ENCODE measurements at places on chromosomes 4 and X.

GRCh38 chrX:4240541-4241194, 527.2 kb upstream of the PRKX start:
- DNase-seq: peak; percentile 3

DNA sequence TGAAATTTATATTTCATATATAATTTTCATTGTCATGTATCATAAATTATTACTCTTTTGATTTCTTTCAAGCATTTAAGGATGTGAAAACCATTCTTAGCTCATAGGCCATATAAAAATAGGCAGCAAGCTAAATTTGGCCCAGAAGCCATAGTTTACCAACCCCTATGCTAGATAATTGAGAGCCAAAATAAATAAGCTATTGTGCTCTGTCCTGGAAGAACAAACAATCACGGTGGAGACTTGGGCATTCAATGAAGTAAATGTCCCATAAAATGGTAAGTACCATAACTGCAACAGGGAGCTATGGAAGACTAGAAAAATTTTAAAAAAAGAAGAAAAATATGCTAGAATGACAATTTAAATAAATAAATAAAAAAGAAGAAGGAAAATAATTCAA, 60.9 kb upstream of the PACRGL start:
- no peak for DNase-seq

GRCh38 chr4:30495651-30496310, 224.4 kb upstream of the PCDH7 start:
- DNase-seq: no peak

GRCh38 chr4:186981161-186981560, 257.5 kb upstream of the FAT1 start:
- DNase-seq: no peak

DNA sequence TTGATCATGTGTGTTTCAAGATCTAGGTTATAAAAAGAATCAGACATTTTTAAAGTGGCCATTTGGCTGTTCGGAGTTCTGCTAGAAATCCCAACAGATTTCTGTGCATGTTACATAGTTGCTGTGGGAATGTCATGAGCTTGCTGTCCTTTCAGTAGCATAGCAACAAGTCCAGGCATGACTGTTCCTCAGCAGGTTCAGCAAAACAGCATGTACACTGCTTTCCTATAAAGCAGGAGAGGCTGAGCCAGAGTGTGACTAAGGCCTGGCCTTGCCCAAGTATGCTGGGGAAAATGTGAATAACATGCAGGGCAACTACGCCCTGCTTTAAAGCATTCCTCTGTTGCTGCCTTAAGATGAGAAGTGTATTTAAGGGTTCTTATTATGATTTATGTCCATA, 217.1 kb upstream of the SMIM31 start:
- DNase-seq: no peak

GRCh38 chr4:8315435-8316250, 46.1 kb downstream of the HTRA3 start:
- DNase-seq: peak; percentile 64

DNA sequence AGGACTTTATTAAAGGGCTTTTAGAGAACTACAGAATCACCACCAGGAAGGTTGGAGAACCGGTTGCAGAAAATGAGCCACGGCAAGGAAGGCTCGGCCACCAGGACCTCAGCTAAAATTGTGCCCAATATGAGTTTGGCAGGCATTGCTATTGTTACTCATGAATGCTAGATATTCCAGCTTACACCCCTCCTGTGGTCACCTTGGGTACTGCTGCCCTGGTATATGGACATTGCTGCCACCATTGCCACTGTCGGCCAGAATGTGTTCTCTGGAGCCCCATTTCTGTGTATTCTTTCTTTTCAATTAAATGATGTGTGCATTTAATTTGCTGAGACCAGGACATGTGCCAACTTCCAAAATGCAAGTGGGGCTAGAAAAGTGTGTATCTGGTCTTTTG, 626.7 kb upstream of the BOD1L1 start:
- peak; percentile 11 for DNase-seq

- peak; percentile 40 for DNase-seq
Observed at GRCh38 chrX:38804682-38805431, 3.6 kb downstream of the MID1IP1 start.

DNA sequence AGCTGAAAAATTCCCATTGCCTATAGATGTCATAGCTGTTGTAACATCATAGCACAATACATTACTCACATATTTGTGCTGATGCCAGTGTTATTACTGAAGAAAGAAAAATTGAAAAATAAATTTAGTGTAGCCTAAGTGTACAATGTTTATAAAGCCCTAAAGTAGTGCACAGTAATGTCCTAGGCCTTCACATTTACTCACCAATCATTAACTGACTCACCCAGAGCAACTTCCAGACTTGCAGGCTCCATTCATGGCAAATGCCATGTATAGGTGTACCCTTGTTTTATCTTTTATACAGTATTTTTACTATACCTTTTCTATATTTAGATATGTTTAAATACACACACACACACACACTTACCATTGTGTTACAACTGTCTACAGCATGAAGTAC, 265.4 kb upstream of the MAGEB18 start:
- no peak for DNase-seq

- no peak for DNase-seq
Observed at GRCh38 chrX:100417681-100418080, 7.6 kb upstream of the PCDH19 start.

- no peak for DNase-seq
Observed at GRCh38 chr4:109029987-109030386, 267.1 kb upstream of the ETNPPL start.

DNA sequence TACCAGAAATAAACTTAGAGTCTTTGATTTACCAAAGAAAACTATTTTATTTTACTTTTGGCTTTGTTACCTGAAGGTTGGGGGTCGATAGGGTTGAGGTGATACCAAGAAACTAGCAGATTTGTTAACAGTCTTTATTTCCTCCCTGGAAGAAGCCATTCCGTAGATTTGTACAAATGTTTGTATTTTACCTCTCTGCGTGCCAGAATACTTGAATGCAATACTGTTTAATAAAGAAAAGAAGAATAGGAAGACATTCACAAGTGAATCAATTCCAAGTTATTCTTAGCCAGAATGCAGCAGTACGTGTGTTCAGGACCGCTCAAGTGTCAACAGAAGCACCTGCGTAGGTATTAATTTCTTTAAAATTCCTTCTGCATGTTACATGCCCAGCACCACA, 260.3 kb upstream of the TENM3 start:
- DNase-seq: no peak

- peak; percentile 20 for DNase-seq
Observed at GRCh38 chrX:19063030-19063429, 59.2 kb downstream of the ADGRG2 start.

GRCh38 chr4:144223661-144224060, 83.1 kb upstream of the GYPA start:
- DNase-seq: no peak

- no peak for DNase-seq
Observed at GRCh38 chr4:113524505-113525186, 236.9 kb downstream of the CAMK2D start.

GRCh38 chr4:139684351-139684750, 18.7 kb downstream of the MGST2 start:
- DNase-seq: no peak

DNA sequence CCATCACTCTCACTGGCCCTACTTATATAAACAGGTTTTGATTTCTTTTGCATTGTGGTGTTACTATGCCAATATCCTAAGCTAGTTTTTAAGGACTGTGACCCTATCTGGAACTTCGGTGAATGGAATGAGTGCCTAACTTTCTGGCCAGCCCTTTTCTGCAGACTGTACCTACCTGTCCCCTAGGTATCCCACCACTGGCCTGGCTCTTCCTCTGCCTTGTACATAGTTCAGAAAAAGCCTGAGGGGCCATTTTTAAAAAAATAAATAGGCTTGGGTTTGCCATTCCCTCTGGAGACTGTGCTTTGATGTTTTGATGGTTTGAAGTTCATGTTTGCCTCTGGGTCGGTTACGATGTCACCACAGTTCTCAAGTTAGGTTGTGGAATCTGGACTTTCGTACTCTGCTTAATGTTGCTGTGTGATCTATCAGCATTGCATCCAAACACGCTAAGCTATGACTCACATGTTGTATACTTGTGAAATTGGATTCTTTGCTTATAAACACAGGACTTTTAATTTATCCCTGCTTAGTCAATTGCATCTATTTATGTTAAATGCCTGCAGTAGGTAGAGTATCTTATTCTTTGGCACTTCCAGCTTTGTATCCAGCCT, 182.0 kb downstream of the ANKRD50 start:
- DNase-seq: no peak

DNA sequence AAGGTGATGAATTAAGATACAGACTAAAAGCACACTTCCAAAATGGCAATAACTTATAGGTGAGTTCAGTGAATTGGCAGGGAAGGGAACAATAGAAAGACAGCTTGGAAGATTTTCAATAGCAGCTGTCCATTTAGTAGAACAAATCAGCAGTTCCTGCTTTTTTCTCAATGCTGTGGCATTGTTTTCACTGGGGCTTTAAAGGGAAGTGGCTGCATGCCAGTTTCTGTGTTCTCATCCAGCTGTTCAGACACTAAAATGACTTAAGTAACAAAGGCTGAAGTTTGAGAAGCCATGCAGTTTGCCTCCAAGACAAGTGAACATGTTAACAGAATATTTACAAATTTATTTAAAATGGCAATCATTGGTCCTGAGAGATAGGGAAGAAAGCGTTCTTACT, 291.9 kb downstream of the FAM47A start:
- DNase-seq: no peak

- DNase-seq: no peak
Observed at GRCh38 chr4:158782551-158783360, 13.9 kb downstream of the FNIP2 start.

- DNase-seq: no peak
Observed at GRCh38 chrX:38563030-38563429, 1.7 kb downstream of the TSPAN7 start.

DNA sequence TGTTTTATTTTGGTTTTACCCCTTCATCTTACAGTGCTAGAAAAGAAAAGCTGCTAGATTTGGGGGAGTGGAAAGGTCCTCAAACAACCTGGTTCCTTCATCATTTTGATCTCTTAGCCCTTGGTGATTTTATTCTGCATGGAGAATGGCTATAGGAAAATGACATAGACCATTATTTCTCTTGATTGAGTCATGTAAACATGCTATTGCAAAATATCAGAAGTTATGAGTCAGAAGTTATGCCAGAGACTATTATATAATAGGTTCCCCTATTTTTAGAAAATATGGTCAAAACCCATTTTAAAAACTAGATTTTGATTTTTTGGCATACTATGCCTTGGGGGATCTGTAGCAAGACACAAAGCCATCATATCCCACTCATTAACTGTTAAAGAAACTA, 83.7 kb upstream of the FAM9C start:
- no peak for DNase-seq

- no peak for DNase-seq
Observed at GRCh38 chrX:106467422-106467821, 144.4 kb upstream of the RADX start.

DNA sequence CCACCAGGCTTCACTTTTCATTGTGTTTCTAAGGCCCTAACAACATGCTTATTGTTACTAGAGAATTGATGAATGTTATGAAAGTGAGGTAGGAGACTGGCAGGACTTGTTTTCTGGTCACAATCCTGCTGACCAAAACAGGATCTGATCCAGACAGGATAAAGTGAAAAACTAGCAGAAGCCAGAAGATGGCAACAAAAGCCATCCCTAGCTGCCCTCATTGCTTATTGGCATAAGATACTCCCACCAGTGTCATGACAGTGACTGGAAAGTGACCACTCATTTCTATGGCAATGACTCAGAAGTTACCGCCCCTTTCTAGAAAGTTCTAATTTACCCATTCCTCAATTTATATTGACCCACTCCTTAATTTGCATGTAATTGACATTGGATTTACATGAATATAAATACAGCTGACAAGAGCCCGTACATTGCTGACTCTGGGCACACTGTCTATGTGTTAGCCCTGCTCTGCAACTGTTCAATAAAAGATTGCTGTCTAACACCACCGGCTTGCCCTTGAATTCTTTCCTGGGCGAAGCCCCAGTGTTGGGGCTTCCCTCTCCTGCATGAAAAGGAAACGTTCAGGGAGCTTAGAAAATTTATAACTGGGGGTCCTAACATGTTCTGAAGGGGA, 30.0 kb upstream of the FGG start:
- DNase-seq: no peak

DNA sequence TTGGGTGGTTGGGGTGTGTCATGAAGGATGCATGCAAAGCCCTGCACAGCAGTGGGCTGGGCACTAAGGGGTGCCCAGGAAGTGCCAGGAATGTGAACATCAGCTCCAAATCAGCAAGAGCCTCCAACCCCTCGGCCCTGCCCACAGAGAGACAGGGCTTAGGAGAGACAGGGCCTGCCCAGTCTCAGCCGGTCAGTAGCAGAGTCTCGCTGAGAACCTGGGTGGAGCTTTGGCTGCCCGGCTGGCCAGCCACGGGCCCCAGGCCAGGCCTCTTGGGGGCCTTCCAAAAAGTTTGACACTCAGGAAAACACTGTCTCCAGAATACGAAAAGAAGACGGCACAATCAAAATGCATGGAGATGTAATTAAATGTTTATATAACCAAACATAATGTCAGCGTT, 4.3 kb upstream of the MXD4 start:
- DNase-seq: no peak

GRCh38 chr4:53366301-53366716, 448 bp upstream of the SCFD2 start:
- DNase-seq: no peak

GRCh38 chr4:89290727-89291516, 16.7 kb downstream of the GPRIN3 start:
- no peak for DNase-seq

- no peak for DNase-seq
Observed at GRCh38 chrX:151879856-151880255, 32.8 kb upstream of the MAGEA4 start.

- no peak for DNase-seq
Observed at GRCh38 chrX:78619834-78620233, 39.3 kb downstream of the RTL3 start.

GRCh38 chr4:187321711-187322110, 598.1 kb upstream of the FAT1 start:
- no peak for DNase-seq

GRCh38 chr4:122602277-122603142, 18.4 kb downstream of the IL21 start:
- DNase-seq: peak; percentile 9

- DNase-seq: no peak
Observed at GRCh38 chr4:98540803-98541202, 117.6 kb downstream of the TSPAN5 start.

DNA sequence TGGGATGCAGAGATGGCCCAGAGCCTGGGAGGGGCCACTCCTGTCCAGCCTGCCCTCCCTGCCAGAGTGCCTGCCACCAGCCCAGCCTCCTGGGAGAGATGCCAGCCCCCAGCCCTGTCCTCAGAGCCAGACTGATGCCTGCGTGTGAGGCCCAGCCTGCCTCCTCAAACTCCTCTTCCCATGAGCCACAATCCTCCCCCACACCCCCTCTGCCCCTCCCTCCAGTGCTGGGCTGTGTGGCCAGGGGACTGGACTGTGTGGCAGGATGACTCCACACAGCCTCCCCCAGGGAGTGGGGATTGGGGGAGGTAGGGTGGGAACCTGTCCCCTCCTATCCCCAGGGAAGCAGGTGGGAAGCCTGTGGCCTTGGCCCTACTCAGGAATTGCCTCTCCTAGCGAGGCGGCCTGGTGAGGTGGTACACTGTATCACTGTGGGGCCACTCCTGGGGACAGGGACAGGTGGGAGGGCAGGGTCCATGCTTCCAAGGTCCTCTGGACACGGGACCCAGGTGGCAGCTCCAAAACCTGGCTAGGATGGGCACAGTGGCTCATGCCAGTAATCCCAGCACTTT, 4.3 kb upstream of the SH3BP2 start:
- no peak for DNase-seq

All from A549 (cell line).